ENCODE measurements at places on chromosomes 5 and 9.

- no peak for DNase-seq
These were observed 6.2 kb upstream of the FCHSD1 start for GRCh38 chr5:141657404-141657803.

GRCh38 chr5:91182763-91183162 lies 200.4 kb downstream of the ARRDC3 start:
- DNase-seq: no peak

- no peak for DNase-seq
These were observed 1.0 kb upstream of the IL12B start for GRCh38 chr5:159331093-159331973.

GRCh38 chr9:86639899-86640379 lies 285.7 kb upstream of the TUT7 start:
- no peak for DNase-seq

DNA sequence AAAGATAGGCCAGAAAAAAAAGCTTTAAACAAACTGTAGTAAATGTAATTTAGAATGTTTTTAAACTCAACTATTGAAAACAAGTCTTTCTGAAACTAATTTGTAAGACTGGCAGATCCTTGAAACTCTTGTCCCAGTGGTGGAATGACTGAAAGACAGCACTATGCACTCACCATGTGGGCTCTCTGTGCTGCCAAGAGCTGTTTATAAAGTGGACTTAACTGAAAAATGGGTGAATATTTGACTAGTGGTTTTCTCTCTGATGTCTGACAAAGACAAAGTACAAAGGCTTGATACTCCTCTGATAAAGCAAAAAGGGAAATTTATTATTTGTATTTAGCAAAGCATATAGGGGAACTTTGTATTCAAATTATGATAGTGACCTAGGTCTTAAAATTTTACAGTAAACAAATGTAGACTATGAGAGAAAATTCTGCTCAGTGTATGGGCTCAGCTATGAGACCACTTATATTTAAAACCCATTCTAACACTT lies 635.4 kb downstream of the NR2F1-AS1 start:
- no peak for DNase-seq

DNA sequence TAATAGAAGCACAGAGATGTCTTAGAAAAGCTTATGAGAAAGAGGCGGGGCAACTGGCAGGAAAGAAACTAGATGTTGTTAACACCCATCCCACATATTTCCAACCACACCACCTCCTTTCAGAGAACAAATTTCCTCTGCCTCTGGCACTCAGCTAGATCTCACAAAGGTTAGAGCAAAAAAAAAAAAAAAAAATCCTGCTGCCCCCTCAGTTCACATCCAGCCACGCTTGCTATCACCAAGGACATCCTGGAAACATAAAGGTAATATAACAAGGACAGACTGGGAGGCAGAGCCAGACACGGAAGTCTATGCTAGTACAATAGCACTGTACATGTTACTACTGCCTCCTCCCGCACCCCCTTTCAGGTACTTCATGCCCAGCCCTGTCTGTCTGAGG lies 238.0 kb upstream of the PTGER4 start:
- DNase-seq: no peak
